ENCODE measurements at places on chromosomes 6 and 20. TPM values are rescaled to one million over a fixed set of nuclear protein-coding genes. Genes with fewer than 3 reads are reported as not detected.

Gene EEF1A1
- 12,032 TPM for total RNA-seq

Gene RAB32
- 20.1 TPM for total RNA-seq

Gene CCN6
- total RNA-seq, result not detected

Gene MLN
- not detected for total RNA-seq

Gene SAMD3
- total RNA-seq, result 0.69 TPM

Gene SLC17A9
- 8.3 TPM for total RNA-seq

Gene GATA5
- 3.8 TPM for total RNA-seq

Gene TENT5A
- total RNA-seq, result 9.6 TPM

Gene PGC
- total RNA-seq, result not detected

Gene TTK
- 22.1 TPM for total RNA-seq

Gene CST5
- not detected for total RNA-seq

Gene EEF1A2
- total RNA-seq, result 11.8 TPM

Gene PDE7B
- 0.07 TPM for total RNA-seq

Gene SLC22A23
- 17.1 TPM for total RNA-seq

Gene RRAGD
- total RNA-seq, result 8.0 TPM

Gene RBM24
- total RNA-seq, result 1.5 TPM

DNA sequence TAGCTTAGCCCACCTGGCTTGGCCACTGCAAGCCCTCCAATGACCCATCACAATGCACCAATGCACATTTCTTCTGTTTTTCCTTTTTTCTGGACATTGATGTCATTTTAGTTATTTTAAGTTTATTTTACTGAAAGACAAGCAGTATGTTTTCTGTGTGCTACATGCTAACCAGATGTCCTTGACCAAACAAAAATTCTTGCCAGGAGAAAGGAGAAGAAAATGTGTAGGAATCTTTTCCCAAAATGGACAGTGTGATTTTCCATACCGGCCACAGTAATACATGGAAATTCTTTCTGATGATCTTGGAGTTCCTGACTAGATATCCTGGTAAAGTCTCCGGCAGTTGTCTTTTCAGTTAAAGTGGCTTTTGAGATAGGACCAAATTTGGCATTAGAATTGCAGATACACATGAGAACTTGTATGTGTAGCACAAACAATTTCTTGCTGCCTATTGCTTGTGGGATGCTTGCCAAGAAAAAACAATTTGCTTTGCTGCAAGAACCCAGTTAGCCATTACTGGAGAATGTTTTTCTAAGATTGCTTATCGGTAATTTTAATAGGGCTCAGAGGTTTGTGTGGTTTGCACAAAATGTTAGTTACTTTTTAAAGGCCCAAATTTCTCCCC lies 696.5 kb upstream of the CITED2 start:
- DNase-seq, result no peak

- DNase-seq, result no peak
Measured at GRCh38 chr20:49483018-49483695, 689 bp upstream of the KCNB1 start.

DNA sequence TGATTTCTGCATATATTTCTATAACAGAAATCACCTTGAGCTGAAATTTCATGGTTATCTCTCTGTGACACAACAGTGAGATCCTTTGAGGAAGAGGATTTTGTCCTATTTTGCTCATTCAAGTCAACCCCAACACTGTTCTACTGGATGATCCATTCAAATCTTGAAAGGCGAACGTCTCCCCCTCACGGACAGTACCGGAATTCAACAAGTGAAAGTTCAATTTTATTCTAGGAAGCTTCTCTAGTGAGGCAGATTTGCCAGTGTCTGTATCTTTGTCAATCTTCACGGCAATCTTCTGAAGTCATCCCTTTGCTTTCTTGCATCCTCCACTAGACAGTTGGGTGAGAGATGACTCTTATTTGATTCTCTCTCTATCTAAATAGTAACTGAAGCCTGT lies 91.7 kb upstream of the PDE7B start:
- DNase-seq, result no peak

DNA sequence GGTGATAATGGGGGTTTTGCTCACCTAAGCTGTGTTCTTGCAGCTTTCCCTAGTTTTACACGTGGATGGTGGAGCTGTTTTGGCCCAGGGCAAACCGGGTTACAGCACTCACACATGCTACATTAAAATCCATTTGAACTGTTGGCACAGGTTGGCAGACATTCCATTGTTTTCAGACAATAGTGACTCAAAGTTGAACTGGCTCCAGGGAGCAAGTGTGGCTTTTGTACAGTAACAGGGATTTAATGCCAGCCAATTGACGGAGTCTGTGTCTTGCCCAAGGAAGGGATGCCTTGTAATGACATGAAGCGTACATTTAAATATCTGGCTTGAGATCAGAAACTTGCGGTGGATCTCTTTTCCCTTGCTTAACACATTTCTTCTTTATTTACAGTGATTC lies 183.1 kb downstream of the DTNBP1 start:
- DNase-seq, result no peak

- no peak for DNase-seq
Measured at GRCh38 chr6:128406453-128406852, 113.9 kb downstream of the PTPRK start.

DNA sequence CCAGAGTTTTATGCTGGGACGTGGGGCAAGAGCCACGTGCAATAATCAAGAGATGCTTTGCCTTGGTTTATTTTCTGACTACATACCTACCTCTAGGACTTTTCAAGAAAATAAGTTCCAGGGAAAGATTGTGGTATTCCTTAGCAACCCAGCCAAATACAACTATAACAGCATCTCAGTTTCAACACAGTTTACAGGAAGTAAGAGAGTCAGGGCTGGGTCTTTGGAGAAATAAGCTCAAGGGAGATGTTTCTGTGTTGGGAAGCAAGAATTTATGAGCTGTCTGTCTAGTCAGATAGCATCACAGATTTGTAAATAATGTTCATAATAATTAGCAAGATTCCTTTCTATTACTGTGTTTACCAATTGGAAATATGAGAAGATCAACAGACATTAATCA lies 35.1 kb downstream of the MAP3K5 start:
- no peak for DNase-seq

GRCh38 chr6:108598305-108598863 lies 37.7 kb downstream of the FOXO3 start:
- DNase-seq, result no peak

- DNase-seq, result no peak
Measured at GRCh38 chr6:118509009-118509617, 39.0 kb upstream of the PLN start.

DNA sequence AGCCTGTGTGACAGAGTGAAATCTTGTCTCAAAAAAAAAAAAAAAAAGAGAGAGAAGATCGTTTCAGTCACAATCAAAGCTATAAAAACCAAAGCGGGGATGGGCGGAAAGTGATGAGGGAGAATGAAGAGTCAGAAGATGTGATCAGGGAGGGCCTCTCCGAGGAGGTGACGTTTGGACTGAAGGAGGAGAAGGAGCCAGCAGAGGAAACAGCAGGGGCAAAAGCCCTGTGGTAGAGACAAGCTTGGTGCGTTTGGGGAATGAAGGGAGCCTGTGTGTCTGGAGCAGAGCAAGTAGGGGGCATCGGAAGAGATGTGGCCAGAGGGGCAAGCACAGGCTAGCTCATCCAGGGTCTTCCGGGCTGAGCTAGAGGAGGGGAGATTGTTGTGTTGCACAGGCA lies 14.5 kb upstream of the LBP start:
- DNase-seq, result no peak

DNA sequence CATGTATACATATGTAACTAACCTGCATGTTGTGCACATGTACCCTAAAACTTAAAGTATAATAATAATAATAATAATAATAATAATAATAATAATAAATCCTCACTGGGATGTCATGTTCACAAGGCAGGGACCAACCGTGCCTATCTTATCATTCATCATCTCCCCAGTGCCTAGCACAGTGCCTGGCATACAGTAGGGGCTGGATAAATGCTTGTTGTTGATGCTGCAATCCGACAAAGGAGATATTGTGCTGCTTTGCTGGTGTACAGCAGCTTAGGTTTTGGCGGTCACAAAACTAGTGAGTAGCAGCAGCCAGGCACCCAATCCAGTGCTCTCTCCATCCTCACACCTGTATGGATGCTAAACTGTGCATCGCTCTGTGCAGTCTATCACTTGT lies 94.1 kb upstream of the ASF1A start:
- no peak for DNase-seq

GRCh38 chr6:92687278-92687677 lies 732.1 kb downstream of the EPHA7 start:
- no peak for DNase-seq

- DNase-seq, result peak; percentile 25
Measured at GRCh38 chr6:111551521-111552231, 54.0 kb downstream of the TRAF3IP2 start.

GRCh38 chr6:125124049-125124669 lies 29.4 kb upstream of the TPD52L1 start:
- DNase-seq, result no peak

- DNase-seq, result no peak
Measured at GRCh38 chr20:50056951-50057713, 55.8 kb downstream of the UBE2V1 start.

GRCh38 chr6:12605888-12606345 lies 110.7 kb upstream of the PHACTR1 start:
- peak; percentile 28 for DNase-seq

GRCh38 chr6:13500264-13500663 lies 12.9 kb upstream of the GFOD1 start:
- DNase-seq, result no peak

GRCh38 chr20:36821964-36822437 lies 48.4 kb upstream of the DSN1 start:
- no peak for DNase-seq

DNA sequence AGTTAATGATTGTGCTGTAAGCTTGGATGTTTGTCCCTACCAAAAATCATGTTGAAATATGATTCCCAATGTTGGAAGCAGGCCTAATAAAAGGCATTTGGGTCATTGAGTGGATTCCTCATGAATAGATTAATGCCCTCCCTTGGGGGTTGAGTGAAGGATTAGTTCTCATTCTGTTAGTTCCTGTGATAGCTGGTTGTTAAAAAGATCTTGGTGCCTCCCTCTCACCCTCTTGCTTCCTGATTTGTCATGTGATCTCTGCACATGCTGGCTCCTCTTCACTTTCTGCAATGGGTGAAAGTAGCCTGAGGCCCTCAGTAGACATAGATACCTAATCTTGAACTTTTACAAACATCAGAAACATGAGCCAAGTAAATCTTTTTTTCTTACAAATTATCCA lies 115.6 kb upstream of the HCRTR2 start:
- DNase-seq, result no peak

DNA sequence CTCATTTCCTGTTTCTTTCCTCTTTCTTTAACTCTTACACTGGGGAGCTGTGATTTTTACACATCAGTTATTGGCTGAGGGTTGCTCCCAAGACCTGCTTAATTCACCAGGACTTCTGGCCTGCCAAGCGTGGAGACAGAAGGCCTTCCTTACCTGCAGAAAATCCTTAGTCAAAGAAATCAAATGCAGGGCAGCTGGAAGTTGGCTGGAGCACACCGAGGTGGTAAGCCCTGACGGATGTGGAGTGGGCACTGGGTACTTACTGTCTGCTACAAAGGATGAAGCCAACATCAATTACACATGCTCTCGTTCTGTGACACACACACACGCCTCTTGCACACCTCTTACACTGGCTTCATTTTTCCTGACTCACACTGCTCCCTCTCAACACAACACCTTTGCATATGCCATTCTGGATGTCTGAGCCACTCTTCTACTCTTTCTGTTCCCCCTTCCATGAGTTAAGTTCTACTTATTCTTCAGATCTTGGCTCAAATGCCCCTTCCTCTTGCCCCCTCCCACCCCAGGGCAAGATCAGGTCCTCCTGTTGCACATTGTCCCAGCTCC lies 61.6 kb downstream of the TTI1 start:
- no peak for DNase-seq

GRCh38 chr6:26017632-26017966 lies 55.0 kb downstream of the TRIM38 start:
- DNase-seq, result no peak

- no peak for DNase-seq
Measured at GRCh38 chr20:60632391-60633262, 619.4 kb upstream of the CDH4 start.

- DNase-seq, result no peak
Measured at GRCh38 chr20:17735206-17735804, 35.5 kb downstream of the BANF2 start.

DNA sequence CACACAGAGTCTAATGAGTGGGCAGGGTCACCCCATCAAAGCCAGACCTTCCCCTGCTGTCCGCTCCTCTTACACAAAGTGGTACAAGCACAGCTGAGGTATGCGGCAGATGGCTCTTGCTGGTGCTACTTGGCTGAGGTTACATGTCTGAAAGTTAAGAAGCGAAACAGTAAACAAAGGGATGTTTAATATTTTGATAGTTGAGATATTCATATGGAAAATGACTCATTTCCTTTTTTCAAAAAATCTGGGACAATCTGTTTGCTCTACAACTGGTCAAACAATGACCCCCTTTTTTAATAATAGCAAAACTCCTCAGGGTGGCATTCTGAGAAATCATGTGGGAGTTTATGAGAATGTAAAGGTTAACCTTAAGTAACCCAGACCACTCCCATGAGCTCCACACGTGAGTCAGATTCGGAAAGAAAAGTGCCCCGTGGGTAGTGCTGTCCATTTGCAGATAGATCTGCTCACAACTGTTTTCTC lies 245.3 kb downstream of the TBXT start:
- DNase-seq, result no peak

DNA sequence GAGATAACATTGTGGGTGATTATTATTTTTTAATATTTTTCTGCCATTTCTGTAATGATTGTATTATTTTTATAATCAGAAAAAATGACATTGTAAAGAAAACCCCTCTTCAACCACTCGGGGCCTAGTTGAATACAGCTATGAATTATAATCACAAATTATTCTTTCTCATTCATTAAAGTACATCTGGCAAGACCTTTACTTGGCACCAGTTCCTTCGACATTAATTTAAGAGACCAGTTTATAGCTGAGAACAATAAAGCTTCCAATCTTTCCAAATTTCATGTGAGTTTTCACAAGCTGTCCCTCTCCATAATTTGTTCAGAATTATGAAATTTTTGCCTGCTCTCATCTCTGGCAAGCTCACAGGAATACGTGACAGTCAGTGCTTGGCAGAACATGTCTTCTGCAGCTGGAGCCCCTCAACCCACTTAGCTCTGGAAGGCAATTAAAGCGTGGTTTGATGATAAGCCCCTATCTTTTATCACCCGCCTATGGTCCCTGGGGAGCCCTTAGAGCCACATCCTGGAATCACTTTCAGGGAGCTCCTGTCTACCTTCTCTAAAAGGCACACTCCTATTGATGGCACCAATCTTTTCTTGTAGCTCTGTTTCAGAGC lies 237.2 kb upstream of the PRND start:
- DNase-seq, result no peak

DNA sequence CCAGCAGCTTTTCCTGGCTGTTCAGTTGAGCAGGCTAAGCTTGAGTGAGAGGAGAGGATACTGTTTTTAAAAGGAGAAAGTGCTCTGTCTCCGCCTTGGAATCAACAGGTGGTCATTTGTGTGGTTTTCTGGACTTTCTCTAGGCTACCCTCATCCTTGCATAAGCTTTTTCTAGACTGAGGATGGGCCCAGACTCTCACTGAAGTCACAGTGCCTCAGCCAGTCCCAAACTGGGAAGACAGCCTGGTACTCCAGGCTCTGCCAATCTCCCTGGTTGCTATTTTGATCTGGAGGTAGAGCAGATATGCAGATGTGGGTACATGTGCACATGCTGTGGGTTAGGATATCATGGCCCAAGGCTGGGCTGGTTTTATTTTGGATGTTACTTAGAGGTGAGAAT lies 7.0 kb downstream of the SCUBE3 start:
- no peak for DNase-seq
